ENCODE measurements at places on chromosomes 16 and 17.

GRCh38 chr16:2178321-2179106 lies 17.9 kb downstream of the CASKIN1 start:
- no peaks in the 10 kb centered on the region for H3K4me1 ChIP-seq
- peak; percentile 62 for DNase-seq
- H3K36me3 ChIP-seq = peaks cover 42% of the 10 kb centered on the region
- no peak overlapping the region for H3K4me3 ChIP-seq

GRCh38 chr17:78995022-78995760 lies 14.4 kb downstream of the CANT1 start:
- H3K4me1 ChIP-seq = no peaks in the 10 kb centered on the region
- no peaks in the 10 kb centered on the region for H3K27me3 ChIP-seq
- no peak overlapping the region for H3K27ac ChIP-seq
- H3K4me3 ChIP-seq = no peak overlapping the region

GRCh38 chr17:1174263-1174880 lies 5.4 kb downstream of the ABR start:
- H3K27me3 ChIP-seq = no peaks in the 10 kb centered on the region
- H3K4me3 ChIP-seq = no peak overlapping the region
- H3K27ac ChIP-seq = no peak overlapping the region

DNA sequence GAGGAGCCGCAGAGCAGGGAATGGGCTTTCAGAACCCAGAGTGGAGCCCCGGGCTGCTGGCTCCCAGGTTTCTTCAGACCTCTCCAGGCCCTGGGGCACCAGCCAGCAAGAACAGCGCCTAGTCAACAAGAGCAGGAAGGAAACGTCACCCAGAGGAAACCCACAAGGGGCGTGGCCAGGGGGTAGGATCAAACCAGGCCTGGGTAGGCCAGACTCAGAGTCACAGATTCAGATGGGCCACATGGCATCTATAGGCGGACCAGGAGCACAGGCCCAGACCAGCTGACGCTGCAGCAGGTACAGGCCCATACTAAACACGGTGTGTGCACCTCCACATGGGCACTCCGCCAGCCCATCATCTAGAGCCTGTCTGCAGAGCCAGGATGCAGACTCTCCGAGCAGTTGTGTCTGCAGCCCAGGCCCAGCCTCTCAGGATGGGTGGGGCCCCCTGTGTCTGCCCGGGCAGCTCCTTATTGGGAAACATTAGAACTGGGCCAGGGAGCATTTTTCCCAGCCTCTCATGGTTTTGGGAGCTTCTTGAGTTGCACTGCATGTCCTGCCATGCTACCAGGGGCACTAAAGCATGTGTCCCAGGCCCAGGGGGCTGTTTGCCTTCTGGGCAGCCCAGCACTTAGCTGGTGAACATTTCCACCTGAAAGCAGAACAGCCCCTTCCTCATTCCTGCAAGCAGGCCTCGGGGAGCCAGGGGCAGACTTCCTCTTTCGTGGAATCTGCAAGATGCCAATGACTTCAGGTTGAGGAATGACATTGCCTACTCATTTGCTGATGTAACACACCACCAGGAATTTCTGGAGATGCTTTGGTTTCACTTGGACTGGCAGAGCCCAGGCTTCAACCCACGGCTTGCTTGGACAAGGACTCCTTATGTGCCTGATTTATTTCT lies at the start of gene NLRP1:
Gene NLRP1, minus strand, starts transcription at position 127 of the 904 bp plus-strand sequence. CDS start 552 bp downstream, outside the sequence.
- H3K4me3 ChIP-seq = peak within 1 kb of the TSS; percentile 74
- H3K27ac ChIP-seq = peak within 1 kb of the TSS; percentile 78
- no peaks in the 10 kb centered on the region for H3K27me3 ChIP-seq
- no peaks in the 10 kb centered on the region for H3K36me3 ChIP-seq
- DNase-seq = peak; percentile 97
- H3K4me1 ChIP-seq = peaks cover 57% of the 10 kb centered on the region

DNA sequence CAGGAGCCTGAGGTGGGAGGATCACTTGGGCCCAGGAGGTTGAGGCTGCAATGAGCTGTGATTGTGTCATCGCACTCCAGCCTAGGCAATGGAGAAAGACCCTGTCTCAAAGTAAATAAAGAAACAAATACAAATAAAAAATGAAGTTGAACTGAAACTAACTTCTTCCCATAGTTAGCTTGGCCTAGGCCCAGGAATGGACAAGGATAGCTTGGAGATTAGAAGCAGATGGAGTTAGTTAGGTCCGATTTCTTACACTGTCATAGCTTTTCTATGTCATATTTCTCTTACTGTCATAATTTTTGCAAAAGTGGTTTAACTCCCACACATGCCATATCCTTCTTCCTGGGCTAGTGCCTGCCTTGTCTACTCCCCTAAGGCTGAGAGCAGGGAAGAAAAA lies 154.7 kb upstream of the CACNG3 start:
- H3K27ac ChIP-seq = no peak overlapping the region
- H3K36me3 ChIP-seq = peaks cover 14% of the 10 kb centered on the region
- no peak overlapping the region for H3K4me3 ChIP-seq
- H3K27me3 ChIP-seq = no peaks in the 10 kb centered on the region
- H3K4me1 ChIP-seq = no peaks in the 10 kb centered on the region
- DNase-seq = no peak

DNA sequence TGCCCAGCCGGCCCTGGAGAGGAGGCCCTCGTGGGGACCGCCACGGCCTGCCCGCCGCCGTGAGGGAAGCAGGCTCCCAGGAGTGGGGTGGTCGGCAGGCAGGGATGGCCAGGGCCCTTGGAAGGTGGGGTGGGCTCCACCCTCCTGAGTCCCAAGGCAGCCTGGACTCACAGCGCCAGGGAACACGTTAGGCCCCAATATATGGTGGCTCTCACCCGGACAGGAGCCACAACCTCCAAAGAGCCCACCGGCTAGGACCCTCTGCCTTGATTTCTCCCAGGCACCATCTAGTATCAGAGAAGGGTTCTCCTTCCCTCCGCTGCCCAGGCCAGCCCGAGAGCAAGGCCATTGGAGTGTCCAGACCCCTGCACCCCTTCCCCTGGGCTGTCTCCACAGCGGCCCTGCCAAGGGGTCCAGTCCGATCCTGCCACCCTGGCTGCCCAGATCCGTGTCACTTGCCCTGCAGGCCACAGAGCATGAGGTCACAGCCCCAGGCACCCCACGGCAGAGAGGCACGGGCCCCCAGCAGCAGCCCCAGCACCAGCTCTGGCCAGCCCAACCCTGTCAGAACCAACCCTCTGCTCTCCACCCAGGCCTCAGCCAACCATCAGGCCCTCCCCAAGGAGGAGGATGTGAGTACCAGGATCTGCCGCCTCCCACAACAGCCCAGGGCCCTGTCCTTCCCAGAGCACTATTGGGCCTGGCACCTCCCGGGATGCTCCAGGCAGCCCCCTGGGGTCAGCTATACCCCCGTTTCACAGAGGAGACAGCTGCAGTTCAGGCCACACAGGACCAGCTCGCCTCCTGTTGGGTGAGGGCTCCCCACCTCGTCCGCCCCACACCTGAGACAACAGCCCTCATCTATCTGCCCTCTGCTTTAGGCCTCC lies 1.1 kb upstream of the AXIN1 start:
- H3K4me3 ChIP-seq = peak overlapping the region; percentile 66
- no peaks in the 10 kb centered on the region for H3K27me3 ChIP-seq
- DNase-seq = no peak
- no peak overlapping the region for H3K27ac ChIP-seq
- H3K4me1 ChIP-seq = peaks cover 36% of the 10 kb centered on the region

- DNase-seq = no peak
- H3K36me3 ChIP-seq = no peaks in the 10 kb centered on the region
- H3K4me1 ChIP-seq = no peaks in the 10 kb centered on the region
- no peaks in the 10 kb centered on the region for H3K27me3 ChIP-seq
- H3K4me3 ChIP-seq = no peak overlapping the region
Measured at GRCh38 chr16:1286513-1287094, 22.8 kb upstream of the UBE2I start.

GRCh38 chr16:11780991-11781680 lies 15.9 kb downstream of the ZC3H7A start:
- H3K36me3 ChIP-seq = peaks cover 4% of the 10 kb centered on the region
- no peak overlapping the region for H3K4me3 ChIP-seq
- DNase-seq = no peak
- H3K27me3 ChIP-seq = no peaks in the 10 kb centered on the region

GRCh38 chr16:85750827-85751697 lies at the start of gene C16orf74:
Gene C16orf74, minus strand, starts transcription at chr16:85751096. Its CDS starts 15,879 bp downstream, at chr16:85735217.
- peaks cover 23% of the 10 kb centered on the region for H3K4me1 ChIP-seq
- H3K27ac ChIP-seq = no peak within 1 kb of the TSS
- no peaks in the 10 kb centered on the region for H3K36me3 ChIP-seq
- peaks cover 26% of the 10 kb centered on the region for H3K27me3 ChIP-seq
- peak within 1 kb of the TSS; percentile 32 for H3K4me3 ChIP-seq
- peak; percentile 45 for DNase-seq

- H3K36me3 ChIP-seq = no peaks in the 10 kb centered on the region
- DNase-seq = peak; percentile 73
- peaks cover 17% of the 10 kb centered on the region for H3K27me3 ChIP-seq
- H3K27ac ChIP-seq = no peak within 1 kb of the TSS
- peaks cover 10% of the 10 kb centered on the region for H3K4me1 ChIP-seq
Measured at GRCh38 chr17:979539-980405, at the start of gene NXN. Gene NXN, minus strand, starts transcription at chr17:979776.

- no peak overlapping the region for H3K4me3 ChIP-seq
- H3K27ac ChIP-seq = no peak overlapping the region
- H3K27me3 ChIP-seq = no peaks in the 10 kb centered on the region
- H3K36me3 ChIP-seq = no peaks in the 10 kb centered on the region
Measured at GRCh38 chr17:27956601-27957445, 63.7 kb upstream of the LYRM9 start.

DNA sequence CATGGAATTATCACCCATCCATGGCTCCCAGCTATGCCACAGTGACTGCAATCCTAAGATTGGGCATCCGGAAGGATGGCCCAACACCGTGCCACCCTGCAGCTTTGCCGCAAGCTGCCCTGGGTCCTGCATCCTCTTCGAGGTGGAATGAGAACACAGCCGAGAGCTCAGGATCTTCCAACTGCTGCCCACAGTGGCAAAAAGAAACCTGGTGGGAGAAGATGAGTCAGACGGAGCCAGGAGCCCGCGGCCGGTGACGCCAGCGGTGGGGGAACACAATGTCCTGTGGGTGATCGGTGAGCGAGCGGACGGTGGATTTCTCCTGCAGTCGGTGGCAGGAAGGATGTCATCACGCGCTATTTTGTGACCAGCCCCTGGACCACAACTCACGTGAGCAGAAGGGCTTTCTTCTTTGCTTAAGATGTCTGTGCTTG lies 20.1 kb downstream of the CD7 start:
- DNase-seq = peak; percentile 96
- H3K4me3 ChIP-seq = peak overlapping the region; percentile 73
- no peaks in the 10 kb centered on the region for H3K27me3 ChIP-seq
- H3K4me1 ChIP-seq = peaks cover 68% of the 10 kb centered on the region

- no peak overlapping the region for H3K27ac ChIP-seq
- H3K4me1 ChIP-seq = peaks cover 8% of the 10 kb centered on the region
- no peak overlapping the region for H3K4me3 ChIP-seq
Measured at GRCh38 chr16:25040543-25040942, 25.4 kb upstream of the ARHGAP17 start.

DNA sequence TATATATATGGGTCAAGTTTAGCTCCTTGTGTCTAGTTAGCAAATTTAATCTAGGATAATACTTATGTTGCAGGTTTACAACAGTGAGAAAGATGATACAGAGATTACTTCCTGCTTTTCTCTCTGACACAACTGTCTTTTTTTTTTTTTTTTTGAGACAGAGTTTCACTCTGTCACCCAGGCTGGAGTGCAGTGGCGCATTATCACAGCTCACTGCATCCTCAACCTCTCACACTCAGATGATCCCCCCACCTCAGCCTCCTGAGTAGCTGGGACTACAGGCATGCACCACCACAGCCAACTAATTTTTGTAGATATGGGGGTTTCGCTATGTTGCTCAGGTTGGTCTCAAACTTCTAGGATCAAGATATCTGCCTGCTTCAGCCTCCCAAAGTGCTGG lies 706.9 kb upstream of the SOX9 start:
- H3K36me3 ChIP-seq = no peaks in the 10 kb centered on the region
- no peaks in the 10 kb centered on the region for H3K4me1 ChIP-seq
- no peak overlapping the region for H3K4me3 ChIP-seq
- H3K27me3 ChIP-seq = peaks cover 2% of the 10 kb centered on the region
- no peak overlapping the region for H3K27ac ChIP-seq

DNA sequence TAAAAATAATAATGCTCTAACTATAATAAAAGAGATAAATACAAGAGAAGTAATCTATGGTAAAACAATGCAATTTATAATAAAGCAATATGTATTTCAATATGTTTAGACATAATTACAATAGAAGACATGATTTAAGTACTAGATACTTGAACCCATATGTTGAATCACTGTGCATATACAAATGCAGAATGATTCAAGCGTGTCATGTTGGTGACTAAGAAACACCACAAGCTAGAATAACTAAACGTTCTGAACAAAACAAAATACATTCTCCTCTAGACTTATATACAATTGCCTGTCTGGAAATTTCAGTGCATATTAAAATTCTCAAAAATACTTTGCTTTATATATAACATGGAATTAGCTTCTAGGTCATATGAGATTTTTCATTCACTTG lies 11.2 kb downstream of the TADA2A start:
- peaks cover 24% of the 10 kb centered on the region for H3K36me3 ChIP-seq
- no peaks in the 10 kb centered on the region for H3K4me1 ChIP-seq
- no peak overlapping the region for H3K4me3 ChIP-seq
- no peak overlapping the region for H3K27ac ChIP-seq
- H3K27me3 ChIP-seq = no peaks in the 10 kb centered on the region

DNA sequence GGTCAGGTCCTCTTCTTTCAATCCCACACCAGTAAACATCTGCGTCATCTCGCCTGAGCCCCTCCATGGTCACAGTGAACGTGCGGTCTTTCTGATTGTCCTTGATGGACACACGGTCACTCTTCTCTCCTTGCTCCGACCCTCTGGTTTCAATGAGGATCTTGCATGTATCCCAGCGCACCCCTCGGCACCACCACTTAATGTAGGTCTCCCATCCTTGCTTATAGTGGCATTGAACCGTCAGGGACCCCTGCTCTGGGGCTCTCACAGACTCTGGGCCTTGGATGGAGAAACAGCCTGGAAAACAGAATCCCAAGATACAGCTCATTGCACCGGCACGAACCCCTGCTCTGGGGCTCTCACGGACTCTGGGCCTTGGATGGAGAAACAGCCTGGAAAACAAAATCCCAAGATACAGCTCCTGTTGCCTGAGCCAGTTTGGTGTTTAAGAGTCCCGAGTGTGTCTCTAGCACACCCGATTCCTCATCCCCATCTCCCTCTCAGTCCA lies 5.4 kb downstream of the CD300LB start:
- H3K27me3 ChIP-seq = no peaks in the 10 kb centered on the region
- no peaks in the 10 kb centered on the region for H3K36me3 ChIP-seq
- peaks cover 31% of the 10 kb centered on the region for H3K4me1 ChIP-seq
- no peak overlapping the region for H3K27ac ChIP-seq

GRCh38 chr17:39700148-39700987 lies 504 bp downstream of the ERBB2 start:
- H3K36me3 ChIP-seq = no peaks in the 10 kb centered on the region
- peaks cover 11% of the 10 kb centered on the region for H3K4me1 ChIP-seq
- no peak overlapping the region for H3K27ac ChIP-seq
- H3K4me3 ChIP-seq = no peak overlapping the region

GRCh38 chr17:21004016-21004930 lies 38.5 kb downstream of the USP22 start:
- H3K4me1 ChIP-seq = peaks cover 3% of the 10 kb centered on the region
- no peaks in the 10 kb centered on the region for H3K27me3 ChIP-seq
- H3K27ac ChIP-seq = no peak overlapping the region
- no peak for DNase-seq

- DNase-seq = no peak
- no peaks in the 10 kb centered on the region for H3K4me1 ChIP-seq
- H3K27ac ChIP-seq = no peak overlapping the region
- no peaks in the 10 kb centered on the region for H3K27me3 ChIP-seq
Measured at GRCh38 chr16:68873635-68874471, 30.5 kb downstream of the TANGO6 start.

- no peaks in the 10 kb centered on the region for H3K27me3 ChIP-seq
- DNase-seq = peak; percentile 82
- peaks cover 10% of the 10 kb centered on the region for H3K36me3 ChIP-seq
- H3K4me3 ChIP-seq = no peak overlapping the region
Measured at GRCh38 chr17:31373150-31374093, 18.1 kb upstream of the RAB11FIP4 start.

GRCh38 chr16:11349599-11350276 lies 4.5 kb downstream of the RMI2 start:
- peaks cover 26% of the 10 kb centered on the region for H3K4me1 ChIP-seq
- H3K27me3 ChIP-seq = no peaks in the 10 kb centered on the region
- no peak overlapping the region for H3K27ac ChIP-seq

All from common myeloid progenitor, CD34-positive (primary cell).